ENCODE measurements at places on chromosomes 2 and 18. TPM values are rescaled to one million over a fixed set of nuclear protein-coding genes. Genes with fewer than 3 reads are reported as not detected.

Gene LIMS3
- total RNA-seq: 6.1 TPM

GRCh38 chr2:136259551-136259950 lies 141.6 kb upstream of the CXCR4 start:
- DNase-seq: no peak

DNA sequence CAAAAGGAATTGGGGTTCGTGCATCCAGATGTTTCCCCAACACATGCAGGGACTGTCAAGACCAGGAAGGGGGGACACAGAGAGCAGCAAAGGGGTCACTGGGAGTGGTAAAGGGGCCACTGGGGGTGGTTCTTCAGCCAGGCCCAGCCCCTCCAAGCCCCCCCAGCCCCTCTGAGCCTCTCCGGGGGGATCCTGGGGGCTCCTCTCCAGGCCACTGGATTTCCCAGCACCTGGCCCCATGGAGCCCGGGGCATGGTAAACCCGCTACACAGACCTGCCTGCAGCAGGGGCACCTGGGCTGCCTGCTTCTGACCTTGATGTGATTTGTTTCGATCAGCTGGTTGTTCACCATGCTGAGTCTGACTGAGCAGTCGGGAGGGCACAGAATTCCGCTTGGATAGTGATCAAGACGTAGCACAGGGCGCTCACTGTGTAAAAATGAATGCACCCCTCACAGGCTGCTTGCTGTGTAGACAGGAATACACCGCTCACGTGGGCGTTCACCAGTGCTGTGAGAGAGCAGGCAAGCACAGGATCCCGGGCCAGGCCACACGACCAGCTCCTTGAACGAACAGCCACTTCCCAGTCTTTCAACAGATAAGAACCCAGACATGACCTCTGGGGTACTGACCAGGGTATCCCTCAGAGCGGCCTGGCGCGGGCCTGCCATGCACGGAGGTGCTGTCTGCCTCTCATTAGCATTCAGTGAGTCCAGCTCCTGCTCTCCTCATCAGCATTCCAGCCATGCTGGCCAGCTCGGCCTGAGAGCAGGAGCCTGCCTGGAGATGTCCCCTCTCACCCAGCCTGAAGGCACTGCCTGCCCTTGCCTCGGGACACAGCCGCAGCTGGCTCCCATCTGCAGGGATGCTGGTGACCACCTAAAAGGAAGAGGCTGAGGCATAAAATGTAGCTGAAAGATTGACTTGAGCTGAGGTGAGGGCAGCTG lies 73.3 kb upstream of the OTOS start:
- DNase-seq: no peak

GRCh38 chr2:101803128-101803527 lies 105.6 kb downstream of the MAP4K4 start:
- peak; percentile 68 for DNase-seq

DNA sequence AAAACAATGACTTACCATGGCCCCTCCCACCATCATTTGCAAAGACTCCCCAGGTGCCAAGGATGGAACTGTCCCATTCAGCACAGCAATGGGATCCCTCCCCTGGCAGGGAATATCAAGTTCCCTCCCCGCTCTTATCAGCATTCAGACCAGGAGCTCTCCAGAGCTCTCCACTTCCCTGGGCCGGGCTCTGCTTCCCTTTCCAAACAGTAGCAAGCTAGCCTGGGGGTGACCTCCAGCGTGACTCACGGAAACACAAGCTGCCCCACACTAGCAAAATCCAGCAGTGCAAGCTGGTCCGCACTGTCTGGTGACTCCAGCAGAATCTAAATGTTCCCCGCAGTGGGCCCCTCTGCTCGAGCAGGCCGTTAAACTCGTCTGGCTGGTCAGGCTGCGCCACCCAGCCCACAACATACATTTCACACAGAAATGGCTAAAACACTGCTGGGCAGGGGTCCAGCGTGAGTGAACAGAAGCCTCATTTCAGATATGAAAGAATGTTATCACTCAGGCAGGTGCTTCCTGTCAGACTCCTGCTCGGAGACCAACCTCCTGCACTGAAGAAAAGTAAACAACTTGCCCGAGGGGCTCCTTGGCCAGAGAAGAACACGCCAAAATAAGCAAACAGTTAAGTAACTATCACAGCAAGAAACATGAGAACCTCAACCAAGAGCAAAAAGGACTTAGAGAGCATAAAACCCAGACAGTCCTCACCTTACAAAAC lies 33.9 kb downstream of the STAT1 start:
- DNase-seq: no peak

- DNase-seq: no peak
Measured at GRCh38 chr2:24621779-24622538, 130.9 kb downstream of the NCOA1 start.

DNA sequence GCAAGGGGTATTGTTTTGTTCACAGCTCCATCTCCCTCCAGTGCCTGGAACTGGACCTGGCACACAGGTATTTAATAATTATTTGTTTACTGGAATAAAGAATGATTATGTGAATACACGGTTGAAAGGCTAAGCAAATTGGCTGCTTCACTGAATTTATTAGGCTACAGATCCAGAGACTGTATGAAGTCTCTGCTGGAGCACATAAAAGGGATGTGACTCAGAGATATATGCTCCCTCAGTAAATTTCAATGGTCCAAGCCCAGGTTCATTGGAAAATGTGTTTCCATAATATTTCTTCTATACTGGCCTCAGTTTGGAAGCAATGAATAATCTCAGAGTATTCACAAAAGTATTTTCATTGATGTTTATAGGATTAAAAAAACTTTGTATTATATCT lies 121.5 kb upstream of the SCN1A start:
- DNase-seq: no peak

- peak; percentile 60 for DNase-seq
Measured at GRCh38 chr2:237693291-237693994, 66.1 kb downstream of the LRRFIP1 start.

- DNase-seq: no peak
Measured at GRCh38 chr18:31429623-31430022, 17.9 kb upstream of the DSG3 start.

DNA sequence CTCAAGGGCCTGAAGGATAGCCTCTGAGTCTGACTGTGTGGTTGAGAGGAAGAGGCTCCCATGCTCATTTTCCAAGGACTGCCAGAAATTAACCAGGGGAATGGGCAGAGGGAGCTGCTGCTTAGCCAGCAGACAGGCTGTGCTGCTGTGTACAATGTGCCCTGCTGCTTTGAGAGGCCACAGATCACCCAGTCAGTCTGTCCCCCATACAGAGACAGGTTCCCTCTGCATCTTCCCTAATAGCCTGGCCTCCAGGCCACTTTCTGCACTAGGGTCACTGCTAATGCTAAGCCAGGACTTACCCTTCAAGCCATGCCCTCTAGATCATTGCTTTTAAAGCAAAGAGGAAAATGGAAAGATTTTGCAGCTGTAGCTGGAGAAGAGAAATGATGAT lies 341.1 kb downstream of the CYRIA start:
- no peak for DNase-seq

DNA sequence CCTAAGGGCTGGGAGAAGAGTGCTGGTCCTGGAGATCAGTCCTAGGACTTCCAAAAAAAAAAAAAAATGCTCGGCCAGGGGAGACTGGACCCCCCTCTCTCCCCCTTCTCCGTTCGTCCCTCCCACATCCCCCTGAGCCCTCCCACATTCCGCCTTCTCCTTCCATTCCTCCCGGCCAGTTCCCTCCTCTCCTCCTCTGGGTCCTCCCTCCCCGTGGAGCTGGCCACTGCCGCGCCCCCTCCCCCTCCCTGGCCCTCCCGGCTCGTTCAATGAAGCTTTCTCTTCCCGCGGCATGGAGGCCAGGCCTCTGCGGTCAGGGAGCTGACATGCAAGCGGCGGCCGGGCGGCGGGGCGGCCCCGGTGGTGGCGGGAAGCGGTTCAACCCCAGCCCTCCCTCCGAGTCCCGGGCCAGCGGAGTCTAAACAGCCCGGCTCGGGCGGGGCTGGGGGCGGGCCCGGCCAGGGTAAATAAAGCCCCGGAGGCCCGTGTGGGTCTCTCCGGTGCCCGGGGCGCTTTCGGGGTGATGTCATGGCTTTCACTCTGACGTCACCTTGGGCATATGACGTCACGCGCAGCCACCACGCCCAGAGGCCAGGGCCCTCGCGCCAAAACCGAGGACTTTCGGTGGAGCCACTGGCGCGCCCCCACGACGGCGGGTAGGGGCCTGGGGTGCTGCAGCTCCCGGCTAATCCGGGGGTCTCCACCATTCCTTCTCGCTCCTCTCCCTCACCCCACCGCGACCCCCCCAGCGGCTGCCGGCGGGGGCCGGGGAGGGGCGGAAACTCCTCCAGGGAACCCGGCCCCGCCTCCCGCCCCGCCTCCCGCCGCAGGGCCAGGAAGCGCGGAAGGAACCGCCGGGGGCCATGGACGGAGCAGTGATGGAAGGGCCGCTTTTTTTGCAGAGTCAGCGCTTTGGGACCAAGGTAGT lies at the start of the genes DOK1 and LOXL3:
TSS of gene DOK1 (plus strand) at position 829 of the 928 bp plus-strand sequence. CDS start at position 864, 35 bp downstream.
TSS of gene LOXL3 (minus strand) at position 51 of the 928 bp plus-strand sequence. CDS start 1,308 bp downstream, outside the sequence.
- DNase-seq: peak; percentile 88

DNA sequence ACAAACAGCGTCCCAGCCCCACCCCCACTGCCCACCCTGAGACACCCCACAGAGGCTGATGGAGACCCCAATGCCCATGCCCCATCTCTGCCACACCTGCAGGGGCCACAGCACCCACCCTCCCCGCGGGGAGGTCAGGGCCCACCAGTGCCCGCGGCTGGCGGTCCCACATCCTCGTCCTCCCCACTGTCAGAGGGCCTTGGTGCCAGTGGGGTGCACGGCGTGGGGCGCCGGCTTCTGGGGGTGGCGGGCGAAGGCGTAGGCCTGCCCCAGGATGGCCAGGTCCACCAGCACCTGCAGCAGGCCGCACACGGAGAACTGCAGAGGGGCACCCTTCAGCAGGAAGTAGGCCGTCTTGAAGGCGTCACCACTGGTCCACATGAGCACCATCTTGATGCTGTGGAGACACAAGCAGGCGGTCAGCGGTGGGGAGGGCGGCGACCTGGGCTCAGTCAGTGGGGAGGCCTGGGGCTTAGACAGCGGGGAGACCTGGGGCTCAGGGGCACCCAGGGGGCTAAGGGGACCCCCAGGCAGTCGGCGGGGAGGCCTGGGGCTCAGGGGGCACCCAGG lies 47.6 kb downstream of the SLC66A2 start:
- no peak for DNase-seq

DNA sequence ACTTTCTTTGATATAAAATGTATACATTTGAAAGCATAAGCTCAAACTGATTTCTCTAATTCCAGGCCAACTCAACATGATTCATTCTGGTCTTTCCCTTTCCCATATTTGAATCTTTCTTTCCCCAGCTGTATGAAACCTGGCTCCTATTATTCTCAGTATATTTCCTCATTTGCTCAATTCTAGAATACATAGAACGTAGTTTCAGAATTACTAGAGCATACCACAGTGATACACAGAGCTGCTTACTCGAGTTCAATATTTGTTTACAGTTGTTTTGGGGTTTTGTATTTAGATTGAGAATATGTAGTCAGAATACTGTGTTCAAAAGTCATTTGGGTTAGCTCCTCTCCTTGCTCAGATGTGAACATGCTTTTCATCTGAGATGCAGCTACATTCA lies 43.0 kb downstream of the TNFRSF11A start:
- no peak for DNase-seq
